Trophoblast cell (in vitro differentiated cells and primary cell): ENCODE measurements at places on chromosomes 1 and 21.

GRCh38 chr21:41112740-41113692 lies 54.9 kb upstream of the BACE2 start:
- DNase-seq, result peak; percentile 64

GRCh38 chr1:174998569-174999215 lies 1.1 kb upstream of the CACYBP start:
- peak; percentile 53 for DNase-seq

GRCh38 chr1:241332037-241332409 lies 25.0 kb downstream of the RGS7 start:
- DNase-seq, result no peak

- no peak for DNase-seq
Measured at GRCh38 chr1:47178654-47179016, 11.2 kb downstream of the PDZK1IP1 start.

DNA sequence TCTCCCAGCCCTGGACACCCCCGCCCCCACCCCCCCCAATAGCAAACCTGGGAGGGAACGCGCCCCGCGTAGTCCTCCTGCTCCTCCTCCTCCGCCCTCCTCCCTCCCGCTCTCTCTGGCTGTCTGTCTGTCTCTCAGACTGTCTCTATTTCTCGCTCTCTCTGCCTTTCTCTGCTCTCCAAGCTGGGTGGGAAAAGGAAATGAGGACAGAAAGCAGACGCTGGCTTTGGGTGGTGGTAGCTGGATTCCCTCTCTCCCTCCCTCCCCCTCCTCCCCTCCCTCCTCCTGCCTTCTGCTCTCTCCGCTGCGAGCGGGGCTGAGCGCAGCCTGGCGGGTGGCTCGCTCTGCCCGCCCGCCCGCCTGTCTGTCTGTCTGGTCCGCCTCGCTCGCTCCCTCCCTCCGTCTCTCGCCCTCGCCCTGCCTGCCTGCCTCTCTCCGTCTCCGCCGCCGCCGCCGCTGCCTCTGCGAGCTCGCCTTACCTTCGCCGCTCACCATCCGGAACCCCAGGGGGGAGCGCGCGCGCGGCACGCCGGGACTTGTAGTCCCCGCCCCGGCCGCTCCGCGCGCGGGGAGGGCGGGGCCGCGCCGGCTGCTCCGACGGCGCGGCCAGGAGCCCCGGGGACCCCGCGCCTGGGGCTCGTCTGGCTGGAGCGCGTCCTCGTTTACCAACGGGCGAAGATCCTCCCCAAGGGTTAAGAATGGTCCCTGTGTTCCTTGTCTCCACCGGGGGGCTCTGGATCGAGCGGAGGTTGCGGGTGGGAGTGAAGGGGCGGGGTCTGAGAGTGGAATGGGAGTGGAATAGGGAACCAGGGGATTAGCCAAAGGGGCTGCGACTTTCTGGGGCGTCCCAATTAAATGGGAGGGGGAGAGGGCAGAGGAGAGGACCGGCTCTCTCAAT lies at the start of gene AHDC1:
AHDC1 (minus strand) TSS at position 464 of the 898 bp plus-strand sequence. CDS start 52,029 bp downstream, outside the sequence.
- DNase-seq, result peak; percentile 95

GRCh38 chr1:200699871-200700270 lies 30.2 kb upstream of the DDX59 start:
- no peak for DNase-seq

DNA sequence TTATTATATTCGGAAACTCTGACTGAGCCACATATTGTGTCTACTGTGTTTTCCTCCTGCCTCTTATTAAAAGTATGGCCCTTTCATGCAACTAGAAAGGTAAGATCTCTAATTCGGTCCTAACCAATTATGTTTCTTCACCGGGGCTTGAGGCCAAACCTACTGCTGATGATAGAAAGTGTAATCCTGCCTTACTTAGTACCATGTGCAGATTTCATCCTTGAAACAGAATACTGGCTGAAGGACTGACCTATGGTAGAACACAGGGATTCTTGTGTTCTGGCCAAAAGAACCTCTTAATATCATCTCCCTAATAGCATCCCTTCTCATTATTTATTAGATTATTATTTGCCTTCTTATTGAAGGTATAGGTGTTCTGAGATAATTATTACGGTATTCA lies 72.6 kb downstream of the TOR3A start:
- DNase-seq, result no peak

DNA sequence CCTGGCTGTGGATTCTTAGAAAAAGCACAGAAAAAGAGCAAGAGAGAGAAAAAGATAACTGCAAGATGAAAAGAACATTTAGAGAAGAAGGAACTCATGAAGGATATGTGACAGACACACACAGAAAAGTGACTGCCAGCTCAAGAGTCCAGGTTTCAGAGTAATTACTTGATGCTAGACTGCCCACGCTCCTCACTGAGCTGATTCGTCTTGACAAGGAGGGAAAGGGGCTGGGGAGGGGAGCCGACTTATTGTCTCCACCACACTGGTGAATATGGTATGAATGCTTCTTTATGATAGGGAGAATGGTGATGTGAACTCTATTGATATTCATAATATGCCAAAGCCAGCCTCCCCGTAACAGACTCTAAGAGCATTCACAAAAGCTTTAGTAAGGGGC lies 140.4 kb downstream of the BRINP2 start:
- no peak for DNase-seq

- no peak for DNase-seq
Measured at GRCh38 chr21:20618878-20619277, 379.3 kb upstream of the NCAM2 start.

DNA sequence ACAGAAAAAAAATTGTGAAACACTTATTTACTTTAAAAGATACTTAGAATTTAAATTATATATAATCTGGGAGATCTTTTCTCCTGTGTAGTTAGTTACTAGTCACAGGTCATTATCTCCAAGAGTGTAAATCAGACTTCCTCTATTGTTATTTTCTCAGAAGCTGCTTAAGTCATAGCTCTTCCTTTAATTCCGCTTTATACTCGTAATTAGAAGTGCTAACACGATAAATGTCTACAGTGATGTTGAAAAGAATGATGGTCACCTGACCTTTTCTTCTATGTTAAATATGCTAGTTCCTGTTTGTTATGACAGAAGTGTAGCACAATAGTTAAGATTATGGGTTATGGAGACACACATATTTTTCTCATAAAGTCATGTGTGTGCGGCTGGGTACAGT lies 123.6 kb downstream of the TGFB2 start:
- DNase-seq, result no peak

DNA sequence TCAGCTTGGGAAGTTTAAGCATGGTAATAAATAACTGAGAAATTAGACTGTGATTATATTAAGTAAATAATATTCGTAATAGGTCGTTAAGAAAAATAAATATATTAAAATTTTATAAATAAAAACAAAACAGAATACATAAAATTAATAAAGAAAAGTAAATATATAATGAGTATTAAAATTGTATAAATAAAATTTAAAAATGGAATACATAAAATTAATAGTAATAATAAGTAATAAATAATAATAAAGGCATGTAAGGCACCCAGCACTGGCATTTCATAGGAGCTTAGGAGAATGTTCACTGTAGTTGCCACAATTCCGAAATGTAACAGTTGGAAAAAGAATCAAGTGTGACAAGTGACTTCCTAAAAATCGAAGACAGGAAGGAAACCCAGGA lies 45.8 kb upstream of the FHAD1 start:
- DNase-seq, result no peak

DNA sequence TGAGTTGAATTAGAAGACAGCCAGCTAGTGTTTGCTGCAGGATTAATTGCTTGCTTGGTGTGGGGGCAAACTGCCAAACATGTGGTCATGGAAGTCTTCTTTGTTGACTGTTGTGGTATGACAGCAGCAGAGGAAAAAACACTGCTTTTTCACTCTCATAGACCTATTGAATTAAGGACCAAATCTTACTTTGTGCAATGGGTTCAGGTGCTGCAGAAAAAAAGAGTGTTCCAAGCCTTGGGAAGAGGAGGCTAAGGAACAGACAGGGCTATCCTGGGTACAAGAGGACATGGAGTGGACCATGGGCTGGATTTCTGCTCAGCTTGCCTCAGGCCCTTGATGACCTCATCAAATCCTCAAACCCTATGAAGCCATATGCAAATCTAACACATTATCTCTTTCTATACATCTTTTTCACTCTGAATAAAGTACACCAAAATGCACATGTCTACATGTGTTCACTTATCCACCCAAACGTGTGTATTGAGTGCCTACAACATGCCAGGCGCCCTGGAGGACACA lies 61.5 kb downstream of the SIPA1L2 start:
- DNase-seq, result no peak

DNA sequence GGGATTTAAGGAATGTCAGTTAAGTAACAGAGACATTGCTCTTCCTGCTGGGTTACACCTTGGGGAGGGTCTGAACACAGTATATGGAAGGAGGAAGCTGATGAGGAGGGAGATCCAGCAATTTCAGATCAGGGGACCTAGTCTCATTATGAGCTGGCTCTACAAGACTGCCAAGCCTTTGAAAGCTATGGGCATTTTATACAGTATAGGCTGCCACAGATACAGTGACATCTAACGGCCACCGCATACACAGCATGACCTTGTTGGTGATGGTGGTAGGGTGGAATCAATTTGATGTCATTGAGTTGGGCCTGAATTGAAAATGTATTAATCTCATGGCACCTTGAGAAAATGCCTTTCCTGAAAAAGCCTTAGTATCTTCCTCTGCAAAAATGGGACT lies 22.6 kb upstream of the ZP4 start:
- DNase-seq, result no peak

DNA sequence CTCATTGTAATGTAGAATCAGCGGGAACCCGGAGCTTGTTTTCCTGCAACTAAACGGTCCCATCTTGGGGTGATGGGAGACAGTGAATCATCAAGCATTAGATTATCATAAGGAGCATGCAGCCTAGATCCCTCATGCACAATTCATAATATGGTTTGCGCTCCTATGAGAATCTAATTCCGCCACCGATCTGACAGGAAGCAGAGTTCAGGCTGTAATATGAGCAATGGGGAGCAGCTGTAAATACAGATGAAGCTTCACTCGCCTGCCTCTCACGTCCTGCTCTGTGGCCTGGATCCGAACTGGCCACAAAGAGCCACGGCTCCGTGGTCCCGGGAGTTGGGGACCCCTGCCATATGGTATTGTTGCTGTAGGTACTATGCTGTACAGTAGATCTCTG lies 1.6 kb downstream of the IFI44 start:
- no peak for DNase-seq

DNA sequence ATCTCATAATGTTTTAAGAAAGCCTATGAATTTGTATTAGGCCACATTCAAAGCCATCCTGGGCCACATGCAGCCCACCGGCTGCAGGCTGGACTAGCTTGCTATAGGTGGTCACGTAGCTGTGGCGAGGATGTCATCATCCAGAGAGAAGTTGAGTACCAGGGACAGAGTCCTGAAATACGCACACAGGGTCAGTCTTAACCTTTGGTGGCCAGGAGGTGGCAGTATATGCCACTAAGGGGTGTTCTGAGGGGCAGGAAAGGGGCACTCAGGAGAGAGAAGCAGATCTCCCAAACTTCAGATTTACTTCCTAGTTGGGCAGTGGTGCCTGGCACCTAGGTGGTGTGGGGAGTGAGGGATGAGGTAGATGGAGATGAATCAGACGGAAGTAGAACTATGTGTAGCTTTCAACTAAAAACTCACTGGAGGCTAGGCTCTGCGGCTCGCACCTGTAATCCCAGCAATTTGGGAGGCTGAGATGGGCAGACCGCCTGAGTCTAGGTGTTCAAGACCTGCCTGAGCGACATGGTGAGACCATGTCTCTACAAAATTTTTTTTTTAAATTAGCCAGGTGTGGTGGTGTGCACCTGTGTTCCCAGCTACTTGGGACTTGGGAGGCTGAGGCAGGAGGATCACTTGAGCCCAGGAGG lies 16.3 kb upstream of the CDK18 start:
- DNase-seq, result no peak

DNA sequence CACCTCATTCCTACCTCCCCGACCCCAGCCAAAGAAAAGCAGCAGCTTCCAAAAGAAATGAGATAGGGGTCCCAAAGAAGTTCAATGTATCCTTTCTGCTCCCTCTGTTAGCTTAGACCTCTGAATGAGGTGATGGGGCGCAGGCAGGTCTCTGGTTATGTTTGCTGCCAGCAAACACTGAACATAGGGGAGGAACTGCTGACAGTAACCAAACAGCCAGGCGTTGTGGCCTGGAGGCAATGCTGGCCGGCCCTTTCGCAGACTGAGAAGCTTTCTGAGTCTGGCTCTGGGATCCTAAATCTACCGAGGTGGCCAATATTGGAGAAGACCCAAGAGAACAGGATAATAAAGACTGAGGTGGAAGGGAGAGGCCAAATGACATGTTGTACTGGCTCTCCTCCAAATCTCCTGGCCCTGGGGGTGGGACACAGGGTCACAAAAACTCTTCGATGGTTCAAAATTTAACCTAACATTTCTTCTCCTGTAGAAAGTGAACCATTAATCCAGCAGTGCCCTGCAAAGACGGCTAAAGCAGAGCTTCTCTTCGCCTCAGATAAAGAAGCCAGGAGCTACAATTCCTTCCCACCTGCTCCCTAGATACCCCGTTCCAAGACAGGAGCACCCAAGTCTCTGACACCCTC lies 19.6 kb downstream of the SSR2 start:
- no peak for DNase-seq

- DNase-seq, result no peak
Measured at GRCh38 chr1:165763442-165763841, 5.2 kb downstream of the TMCO1 start.

- DNase-seq, result peak; percentile 3
Measured at GRCh38 chr1:8560611-8561544, 243.0 kb downstream of the SLC45A1 start.

DNA sequence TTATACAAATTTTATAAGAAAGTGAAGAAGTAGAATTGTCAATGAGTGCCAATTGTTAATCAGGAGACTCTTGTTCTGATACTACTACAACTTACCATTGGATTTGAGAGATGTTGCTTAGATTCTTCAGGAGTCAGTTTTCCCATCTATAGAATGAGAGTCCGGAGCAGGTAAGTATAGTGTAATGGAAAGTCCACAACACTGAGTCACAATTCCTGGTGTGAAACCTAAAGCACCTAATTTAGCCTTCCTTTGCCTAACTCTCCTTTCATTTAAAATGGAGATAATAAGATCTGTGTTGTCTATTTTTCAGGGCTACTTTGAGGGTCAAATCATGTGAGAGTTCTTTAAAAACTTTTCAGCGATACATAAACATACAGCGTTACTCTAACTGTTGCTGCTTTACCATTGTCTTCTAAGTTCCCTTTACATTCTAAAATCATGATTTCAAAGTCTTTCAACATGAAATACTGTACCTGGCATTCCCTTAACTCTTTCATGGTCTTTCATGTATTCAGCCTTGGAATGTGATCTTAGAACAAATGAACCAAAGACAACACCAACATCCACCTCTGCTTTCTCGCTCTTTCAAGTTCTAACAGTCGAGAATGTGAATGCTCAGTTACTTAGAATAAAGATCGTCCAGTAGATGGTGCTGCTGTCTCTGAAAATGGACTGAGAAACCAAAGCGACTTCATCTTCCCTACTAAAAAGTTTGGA lies 90.9 kb downstream of the SLC30A10 start:
- DNase-seq, result peak; percentile 79

DNA sequence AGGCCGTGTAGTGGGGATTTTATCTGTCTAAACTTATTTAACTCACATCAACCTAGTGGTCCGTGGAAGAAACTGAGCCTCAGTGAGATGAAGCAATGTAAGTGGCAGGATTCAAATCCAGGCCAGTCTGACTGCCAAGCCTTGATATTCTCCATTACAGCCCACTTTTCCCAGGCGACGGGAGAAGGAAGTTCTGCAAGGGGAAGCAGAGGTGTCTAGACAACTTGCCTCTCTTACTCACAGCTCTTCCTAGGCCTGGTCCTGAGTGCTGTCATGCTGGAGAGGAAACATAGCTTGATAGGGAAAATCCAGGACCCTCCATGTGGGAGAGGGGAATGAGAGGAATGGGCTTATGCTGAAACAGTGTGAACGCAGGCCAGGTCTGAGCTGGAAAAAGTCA lies 9.1 kb downstream of the CTSE start:
- no peak for DNase-seq

GRCh38 chr1:23140940-23141596 lies 27.6 kb downstream of the LUZP1 start:
- no peak for DNase-seq
